ELR (cell line): ENCODE measurements at places on chromosomes 16 and 17.

DNA sequence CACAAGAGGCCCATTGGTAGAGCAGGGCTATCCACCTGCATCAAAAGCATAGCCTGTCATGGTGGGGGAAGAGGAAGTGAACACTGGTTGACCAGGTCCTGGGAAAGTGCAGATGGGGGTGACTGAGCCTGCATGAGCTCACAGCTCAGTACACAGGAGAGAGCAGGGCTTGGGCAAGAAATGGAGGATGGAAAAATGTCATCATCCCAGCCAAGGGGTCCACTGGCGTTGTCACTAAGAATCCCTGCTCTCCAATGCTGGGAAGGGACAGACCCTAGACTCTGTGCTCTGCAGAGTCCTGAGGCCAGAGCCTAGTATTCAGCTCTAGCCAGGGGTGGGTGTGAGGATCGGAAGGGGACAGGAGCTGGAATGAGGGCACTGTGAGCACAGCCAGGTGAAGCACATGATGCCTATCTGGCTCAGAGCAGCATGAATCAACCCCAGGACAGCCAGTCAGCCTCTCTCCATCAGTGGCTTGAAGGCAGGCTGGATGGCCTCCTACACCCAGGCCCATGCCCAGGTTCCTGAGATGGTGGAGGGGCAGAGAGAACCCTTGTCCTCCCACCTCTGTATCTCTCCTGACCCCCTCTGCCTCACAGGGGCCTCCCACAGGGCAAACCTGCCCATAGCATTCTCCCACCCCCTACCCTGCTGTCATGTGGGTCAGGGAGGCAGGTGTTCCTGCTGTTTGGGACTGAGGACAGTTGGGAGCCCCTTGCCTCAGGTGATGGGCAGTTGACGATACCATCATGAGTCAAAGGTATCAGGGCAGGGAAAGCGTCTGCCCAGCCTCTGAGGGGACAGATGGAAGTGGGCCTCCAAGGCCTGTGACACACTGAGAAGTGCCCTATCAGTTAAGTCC, 13.8 kb upstream of the CTCF start:
- DNase-seq: no peak

GRCh38 chr17:41296846-41297245, 5.8 kb downstream of the KRTAP29-1 start:
- no peak for DNase-seq

- DNase-seq: no peak
Observed at GRCh38 chr16:3554351-3554928, 22.8 kb downstream of the NLRC3 start.

GRCh38 chr17:71941920-71942319, 178.9 kb upstream of the SOX9 start:
- DNase-seq: no peak

- DNase-seq: no peak
Observed at GRCh38 chr16:87334651-87335624, 17.7 kb upstream of the C16orf95 start.

- no peak for DNase-seq
Observed at GRCh38 chr17:75888484-75888883, 8.3 kb downstream of the TRIM65 start.

DNA sequence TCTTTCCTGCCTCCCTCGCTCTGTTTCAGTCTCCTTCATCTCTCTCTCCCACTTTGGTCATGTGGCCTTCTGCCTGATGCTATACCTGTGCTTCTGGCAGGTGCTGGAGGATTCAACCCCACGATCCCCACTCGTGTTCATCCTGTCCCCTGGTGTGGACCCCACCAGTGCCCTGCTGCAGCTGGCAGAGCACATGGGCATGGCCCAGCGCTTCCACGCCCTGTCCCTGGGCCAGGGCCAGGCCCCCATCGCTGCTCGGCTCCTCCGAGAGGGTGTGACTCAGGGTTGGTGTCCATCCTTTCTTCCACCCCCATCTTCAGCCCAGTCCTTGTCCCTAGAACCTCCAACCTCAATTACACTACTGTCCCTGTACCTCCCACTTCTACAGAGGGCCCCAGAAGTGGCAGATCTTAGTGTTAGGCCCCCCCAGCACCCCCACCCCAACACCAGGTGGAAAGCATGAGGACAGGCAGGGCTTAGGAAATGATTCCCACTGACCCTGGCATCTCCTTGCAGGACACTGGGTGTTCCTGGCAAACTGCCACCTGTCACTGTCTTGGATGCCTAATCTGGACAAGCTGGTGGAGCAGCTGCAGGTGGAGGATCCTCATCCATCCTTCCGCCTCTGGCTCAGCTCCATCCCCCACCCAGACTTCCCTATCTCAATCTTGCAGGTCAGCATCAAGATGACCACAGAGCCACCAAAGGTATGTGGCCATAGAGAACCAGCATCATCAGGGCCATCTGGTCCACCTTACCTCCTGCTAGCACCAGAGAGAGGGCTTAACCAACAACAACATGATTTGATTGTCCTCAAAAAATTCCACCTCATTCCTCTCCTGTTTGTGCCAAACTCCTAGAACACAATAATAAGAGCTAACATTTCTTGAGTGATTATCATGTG, 9.7 kb upstream of the KDM6B start:
- no peak for DNase-seq

DNA sequence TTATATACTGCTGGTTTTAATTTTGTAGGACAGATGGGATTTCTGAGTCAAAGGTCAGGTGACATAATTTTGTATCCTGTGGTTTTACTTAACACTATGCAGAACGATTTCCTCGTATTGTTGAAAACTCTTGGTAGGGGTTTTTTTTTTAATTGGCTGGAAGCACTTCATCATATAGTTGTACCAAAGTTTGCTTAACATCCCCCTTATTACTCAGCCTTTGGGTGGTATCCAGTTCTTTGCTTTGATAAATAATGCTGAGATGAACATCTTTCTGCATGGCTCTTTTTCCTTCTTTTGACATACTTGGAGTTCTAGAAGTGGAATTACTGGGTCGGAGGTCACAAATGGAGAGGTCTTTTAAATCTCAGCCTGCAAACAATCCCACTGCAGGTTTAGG, 419.1 kb downstream of the MAF start:
- no peak for DNase-seq

- DNase-seq: no peak
Observed at GRCh38 chr17:4319221-4319620, 47.3 kb downstream of the UBE2G1 start.

GRCh38 chr17:59341922-59342321, 10.5 kb downstream of the YPEL2 start:
- no peak for DNase-seq

DNA sequence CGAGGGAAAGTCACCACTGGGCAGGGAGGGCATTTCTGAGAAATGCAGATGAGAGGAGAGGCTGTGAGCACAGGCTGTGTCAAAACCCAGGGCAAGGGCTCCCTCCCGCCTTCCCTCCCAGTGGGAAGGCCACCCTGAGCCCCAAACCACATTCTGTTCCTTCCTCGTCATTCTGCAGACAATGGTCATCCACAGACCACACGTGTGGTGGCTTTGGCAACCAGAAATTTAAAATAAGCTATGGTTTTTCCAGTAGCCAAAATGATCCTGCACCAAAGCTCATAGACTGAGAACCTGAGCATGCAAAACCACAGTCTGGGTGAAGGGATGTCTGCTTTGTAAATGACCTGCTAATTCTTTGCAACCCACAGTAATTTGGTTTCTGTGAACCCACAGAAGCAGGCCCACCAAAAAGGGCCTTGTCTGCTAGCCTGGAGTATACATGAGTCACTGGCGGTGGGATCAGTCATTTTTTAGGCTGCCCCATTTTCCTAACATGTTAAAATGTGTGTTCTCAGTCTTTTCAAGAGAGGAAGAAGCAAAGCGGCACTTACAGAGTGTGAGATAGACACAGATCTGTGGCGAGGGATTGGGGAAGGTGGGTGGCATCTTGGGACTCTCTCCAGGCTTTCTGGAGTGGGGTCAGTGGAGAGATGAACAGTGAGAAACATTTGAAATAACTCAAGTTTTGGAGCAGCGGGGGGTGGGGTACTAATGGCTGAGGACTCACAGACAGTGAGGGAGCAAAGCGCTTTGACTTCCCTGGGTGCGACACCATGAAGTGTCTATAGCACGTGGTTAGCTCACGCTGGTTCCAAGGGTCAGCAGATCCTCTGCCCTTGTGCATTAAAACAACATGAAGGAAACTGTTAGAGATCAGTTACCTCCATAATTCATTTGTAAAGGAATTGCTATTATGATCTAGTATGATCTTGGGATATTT, 20.5 kb downstream of the GRB7 start:
- DNase-seq: no peak

DNA sequence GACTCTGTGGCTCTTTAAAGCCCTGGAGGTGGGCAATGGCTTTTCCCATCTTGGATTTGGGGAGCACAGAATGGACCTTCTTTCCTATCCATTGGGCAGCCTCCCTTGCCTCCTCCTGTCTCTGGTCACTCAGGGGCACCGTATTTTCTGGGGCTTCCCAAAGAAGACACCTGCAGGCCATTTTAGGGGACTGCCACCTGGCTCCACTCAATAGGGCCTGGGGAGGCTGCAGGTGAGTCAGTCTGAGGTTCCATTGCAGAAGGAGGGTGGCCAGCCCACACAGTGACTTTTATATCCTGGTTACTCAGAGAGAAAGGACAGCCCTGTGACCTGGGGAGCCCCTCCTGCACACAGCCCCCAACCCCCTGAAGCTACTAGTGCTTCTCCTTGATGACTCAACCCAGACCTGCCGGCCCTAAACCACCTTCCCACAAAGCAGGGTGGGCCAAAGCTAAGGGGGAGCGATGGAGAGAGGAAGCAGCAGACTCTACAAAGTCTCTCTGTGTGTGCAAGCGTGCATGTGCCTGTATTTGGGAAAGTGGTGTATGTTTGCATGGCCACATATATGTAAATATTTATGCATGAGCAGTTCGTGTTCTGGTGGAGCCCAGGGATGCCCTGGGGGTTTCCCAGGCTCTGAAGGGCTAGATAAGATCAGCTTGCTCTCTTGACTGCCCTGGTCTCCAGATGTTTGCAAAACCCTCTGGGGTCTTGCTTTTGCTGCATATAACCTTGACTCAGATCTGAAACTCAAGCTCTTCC, 5.0 kb downstream of the CX3CL1 start:
- peak; percentile 82 for DNase-seq

GRCh38 chr16:81548876-81549546, 104.4 kb downstream of the CMIP start:
- no peak for DNase-seq

- no peak for DNase-seq
Observed at GRCh38 chr16:50942143-50942542, 200.3 kb downstream of the CYLD start.

DNA sequence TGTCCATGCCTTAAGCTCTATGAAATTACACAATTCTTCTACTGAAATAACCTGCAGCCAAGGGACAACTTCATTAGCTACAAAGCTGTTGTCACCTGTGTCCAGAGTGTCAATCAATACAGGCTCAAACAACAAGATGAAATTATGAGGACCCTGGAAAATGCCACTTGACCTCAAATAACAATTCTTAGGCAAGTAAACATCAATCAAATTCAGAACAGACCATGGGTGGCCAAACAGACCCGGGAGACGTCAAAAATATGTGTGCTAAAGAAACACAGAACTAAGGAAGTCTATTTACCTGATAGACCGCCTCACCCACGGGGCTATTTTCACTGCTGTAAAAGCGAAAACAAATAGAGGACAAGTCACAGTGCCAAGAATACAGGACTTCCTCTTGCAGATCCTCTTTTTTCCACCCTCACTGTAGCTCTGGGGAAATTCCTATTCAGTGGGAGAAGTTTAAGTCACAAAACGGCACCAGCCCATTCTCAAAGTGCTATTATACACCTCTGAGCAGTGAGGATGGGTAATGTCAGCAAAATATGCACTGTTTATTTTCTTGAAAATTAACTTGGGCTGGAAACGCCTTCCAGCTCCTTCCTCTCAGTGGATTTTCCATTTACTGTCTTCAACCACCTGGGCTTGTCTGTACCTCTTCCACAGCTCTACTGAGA, 2.7 kb downstream of the LITAF start:
- no peak for DNase-seq

DNA sequence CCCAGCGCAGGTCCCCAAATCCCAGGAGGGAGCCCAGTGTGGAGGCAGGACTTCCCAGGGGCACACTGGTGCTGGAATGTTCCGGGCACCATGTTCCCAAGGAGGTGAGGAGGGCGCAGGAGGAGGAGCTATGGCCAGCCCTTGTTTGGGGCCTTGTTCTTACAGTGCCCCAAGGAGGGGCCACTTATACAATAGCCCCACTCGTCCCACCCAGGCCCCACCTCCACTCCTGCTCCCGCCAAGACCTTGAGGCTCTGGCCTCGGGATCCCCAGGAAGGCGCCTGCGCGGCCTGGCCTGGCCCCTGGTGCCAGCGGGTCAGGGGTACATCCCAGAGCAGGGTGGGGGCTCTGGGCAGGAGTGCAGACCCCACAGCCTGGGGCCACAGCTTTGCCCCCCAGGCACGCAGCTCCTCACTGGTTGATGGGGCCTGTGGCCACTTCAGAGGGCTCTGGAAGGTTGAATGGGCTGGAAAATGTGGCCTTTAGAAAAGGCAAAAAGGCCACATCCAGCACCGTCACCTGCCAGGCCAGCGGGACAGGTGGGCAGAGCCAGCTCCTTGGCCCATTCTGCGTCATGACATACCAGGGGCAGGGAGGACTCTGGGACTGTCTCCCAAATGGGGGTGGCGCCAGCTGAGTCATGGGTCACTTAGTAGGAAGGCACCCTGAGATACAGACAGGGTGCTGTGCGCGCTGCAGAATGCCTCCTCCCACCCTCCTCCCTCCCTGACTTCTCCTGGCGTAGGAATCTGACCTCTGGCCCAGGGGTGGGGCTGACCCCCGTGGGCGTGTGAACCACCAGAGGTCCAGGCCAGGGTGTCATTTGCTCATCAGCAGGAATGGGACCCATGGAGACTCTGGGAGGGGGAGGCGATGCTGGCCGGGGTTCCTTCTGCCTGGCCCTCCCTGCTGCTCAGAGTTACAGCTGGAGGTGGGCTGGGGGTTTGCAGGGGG, 32.3 kb upstream of the PVALEF start:
- no peak for DNase-seq

DNA sequence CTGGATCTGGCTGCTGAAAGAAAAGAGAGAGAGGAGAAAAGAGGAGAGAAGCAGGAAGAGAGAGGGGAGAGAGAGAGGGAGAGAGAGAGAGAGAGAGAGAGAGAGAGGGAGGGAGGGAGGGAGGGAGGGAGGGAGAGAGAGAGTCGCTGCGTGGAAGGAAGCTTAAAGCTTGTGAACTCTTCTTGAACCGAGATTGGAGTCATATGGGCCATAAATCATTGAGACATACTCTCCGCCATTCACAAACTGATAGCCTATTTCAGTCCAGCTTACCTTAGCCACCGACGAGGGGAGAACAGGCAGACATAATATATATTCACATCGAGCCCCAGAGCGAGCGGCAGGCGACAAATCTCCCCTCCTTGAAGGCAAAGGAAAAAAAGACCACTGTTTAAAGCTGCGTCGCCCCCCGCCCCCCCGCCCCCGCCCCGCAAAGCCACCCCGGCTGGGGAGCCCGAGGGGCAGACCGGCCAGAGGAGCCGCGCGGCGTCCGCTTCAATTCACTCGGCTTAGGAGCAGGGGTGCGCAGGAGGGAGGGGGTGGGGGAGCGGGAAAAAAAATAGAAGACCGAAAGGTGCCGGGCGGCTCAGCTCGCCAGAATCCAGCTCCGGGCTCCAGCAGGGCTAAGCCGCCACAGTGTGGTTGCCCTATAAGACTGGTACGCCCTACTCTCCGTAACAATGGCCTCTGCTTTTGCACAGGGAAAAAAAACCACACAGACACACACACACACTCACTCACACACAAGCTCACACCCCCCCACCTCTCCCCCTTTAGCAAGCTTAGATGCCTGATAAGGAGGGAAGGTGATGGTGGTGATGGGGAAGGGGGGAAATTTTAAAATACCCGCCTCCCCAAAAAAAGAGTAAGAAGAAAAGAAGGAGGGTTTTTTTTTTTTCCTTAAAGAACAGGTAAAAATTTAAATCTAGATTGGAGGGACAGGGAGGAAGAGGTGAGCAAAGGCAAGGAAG, 10.6 kb upstream of the HOXB2 start:
- peak; percentile 81 for DNase-seq
